Osteocyte (in vitro differentiated cells): ENCODE measurements at places on chromosomes 3 and 15. TPM values are rescaled to one million over a fixed set of nuclear protein-coding genes. Genes with fewer than 3 reads are reported as not detected.

The KCNMB3 gene
- total RNA-seq: 2.6 and 3.2 TPM in 2 replicates

GRCh38 chr15:65285291-65286068 is 1.2 kb downstream of the PARP16 start:
- H3K4me3 ChIP-seq: peak overlapping the region; percentile 78
- peaks cover 11% of the 10 kb centered on the region for H3K4me1 ChIP-seq
- DNase-seq: no peak
- peaks cover 3% of the 10 kb centered on the region for H3K27me3 ChIP-seq

DNA sequence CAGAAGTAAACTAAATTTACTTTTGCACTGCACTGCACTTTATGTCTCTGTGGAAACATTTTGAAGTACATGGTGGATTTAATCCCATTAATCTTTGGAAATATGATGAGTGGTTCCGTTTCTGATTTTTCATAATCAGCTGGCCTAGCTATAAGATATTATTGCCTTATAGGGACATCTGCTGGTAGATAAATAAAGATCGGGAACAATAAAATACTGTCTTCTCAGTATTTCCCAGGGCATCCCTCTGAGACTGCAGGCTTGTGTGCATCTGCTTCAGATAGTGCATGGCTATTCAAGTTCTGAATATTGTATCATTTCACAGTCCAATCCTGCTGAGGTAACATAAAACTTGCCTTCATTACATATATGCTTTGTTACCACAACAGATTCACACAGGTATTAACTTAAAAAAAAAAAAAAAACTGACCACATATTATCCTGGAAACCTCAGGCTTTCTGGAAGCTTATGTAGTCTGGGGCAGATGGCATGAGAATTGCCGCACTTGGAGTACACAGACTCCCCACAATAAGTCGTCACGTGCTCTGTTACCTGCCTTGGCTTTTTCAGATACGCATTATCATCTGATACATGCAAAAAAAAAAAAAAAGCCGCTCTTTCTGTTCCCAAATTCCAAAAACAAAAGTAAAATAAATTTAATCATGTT is 330.8 kb upstream of the AGTR1 start:
- no peaks in the 10 kb centered on the region for H3K27me3 ChIP-seq
- H3K36me3 ChIP-seq: no peaks in the 10 kb centered on the region
- no peak overlapping the region for H3K27ac ChIP-seq

- DNase-seq: no peak
- H3K27ac ChIP-seq: no peak overlapping the region
- H3K4me3 ChIP-seq: no peak overlapping the region
- no peaks in the 10 kb centered on the region for H3K4me1 ChIP-seq
- H3K36me3 ChIP-seq: no peaks in the 10 kb centered on the region
Observed at GRCh38 chr15:55685286-55685685, 57.7 kb downstream of the PRTG start.

DNA sequence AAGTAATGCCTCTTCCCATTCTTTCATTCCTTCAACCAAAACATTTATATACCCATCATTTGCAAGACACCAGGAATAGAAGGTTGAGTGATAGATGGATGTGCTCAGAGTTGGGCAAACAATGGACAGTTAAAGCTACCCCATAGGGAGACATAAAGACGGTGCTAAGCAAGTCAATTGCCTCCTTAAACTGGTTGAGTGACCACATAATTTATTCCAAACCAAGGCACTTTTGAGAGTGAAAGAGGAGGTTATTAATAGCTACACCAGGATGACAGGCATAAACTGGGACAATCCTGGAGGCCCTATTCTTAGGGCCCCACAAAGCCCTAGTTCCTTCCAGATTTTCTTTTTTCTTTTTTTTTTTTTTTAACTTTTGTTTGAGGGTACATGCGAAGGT is 21.4 kb upstream of the DYNC1LI1 start:
- H3K4me3 ChIP-seq: no peak overlapping the region
- peaks cover 34% of the 10 kb centered on the region for H3K4me1 ChIP-seq
- no peaks in the 10 kb centered on the region for H3K36me3 ChIP-seq
- no peak overlapping the region for H3K27ac ChIP-seq

DNA sequence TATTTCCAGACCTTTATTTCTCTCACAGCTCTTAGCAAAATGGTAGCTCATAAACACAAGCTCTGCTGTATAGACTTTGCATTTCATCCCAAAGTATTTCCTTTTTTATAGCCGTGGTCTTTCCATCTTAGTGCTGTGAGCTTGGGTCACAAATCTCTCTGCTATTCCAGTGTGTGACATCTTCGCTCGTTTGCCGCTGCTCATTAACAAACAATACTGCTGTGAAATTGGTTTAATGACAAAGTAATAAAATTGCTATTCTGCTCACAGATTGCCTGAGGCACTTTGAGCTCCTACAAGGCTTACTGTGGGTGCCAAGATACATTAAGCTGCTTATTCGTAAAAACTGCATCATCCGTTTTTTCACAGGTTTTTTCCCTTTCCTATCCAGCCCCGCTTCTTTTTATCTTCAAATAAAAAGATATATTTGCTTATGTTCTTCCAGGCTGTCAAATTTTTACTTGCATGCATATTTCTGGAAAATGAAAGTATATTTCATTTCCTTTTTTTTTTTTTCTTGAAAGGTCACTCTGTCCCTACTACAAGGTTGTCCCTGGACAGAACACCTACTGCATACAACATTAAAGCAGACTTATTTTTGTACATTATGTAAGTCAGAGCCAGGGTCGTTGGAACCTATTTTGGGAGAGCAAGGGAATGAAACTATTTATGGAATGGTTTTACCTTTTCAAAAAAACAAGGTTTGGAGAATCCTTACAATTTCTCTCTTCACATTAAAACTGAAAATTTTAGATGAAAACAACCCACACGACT is 174.5 kb downstream of the MEIS2 start:
- no peak for DNase-seq
- H3K27ac ChIP-seq: no peak overlapping the region
- H3K36me3 ChIP-seq: peaks cover 37% of the 10 kb centered on the region
- H3K4me3 ChIP-seq: no peak overlapping the region
- H3K4me1 ChIP-seq: peaks cover 15% of the 10 kb centered on the region
